NCI-H1930 (cell line): ENCODE measurements at places on chromosomes 1 and 21.
A peak's percentile ranks its signal among the peaks of the same experiment; 100 is the strongest.

DNA sequence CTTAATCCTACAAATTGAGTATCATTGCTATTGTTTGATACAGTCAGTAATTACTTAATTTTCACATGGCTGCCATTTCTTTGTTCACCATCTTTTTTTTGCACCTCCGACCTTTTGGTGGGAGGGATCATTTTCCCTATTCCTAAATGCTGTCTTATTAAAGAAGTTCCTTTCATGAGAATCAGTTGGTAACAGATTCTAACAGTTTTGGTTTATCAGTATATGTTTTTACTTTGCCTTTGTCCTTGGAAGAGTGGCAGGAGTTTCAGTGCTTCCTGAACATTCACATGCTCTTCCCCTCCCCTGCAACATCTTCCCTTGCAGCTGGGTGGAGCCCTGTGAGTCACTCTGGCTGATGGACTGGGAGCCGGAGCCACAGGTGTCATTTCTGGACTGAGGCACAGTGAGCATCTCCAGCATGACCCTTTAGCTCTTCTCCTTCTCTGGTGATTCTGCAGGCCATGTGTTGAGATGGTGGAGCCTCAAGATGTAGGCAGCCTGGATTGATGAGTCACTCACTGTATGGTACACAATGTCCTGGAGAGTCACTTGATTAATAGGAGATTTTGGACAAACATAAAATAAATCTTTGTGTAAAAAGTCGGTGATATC is 217.7 kb downstream of the URB2 start:
- peak; percentile 9 for DNase-seq

DNA sequence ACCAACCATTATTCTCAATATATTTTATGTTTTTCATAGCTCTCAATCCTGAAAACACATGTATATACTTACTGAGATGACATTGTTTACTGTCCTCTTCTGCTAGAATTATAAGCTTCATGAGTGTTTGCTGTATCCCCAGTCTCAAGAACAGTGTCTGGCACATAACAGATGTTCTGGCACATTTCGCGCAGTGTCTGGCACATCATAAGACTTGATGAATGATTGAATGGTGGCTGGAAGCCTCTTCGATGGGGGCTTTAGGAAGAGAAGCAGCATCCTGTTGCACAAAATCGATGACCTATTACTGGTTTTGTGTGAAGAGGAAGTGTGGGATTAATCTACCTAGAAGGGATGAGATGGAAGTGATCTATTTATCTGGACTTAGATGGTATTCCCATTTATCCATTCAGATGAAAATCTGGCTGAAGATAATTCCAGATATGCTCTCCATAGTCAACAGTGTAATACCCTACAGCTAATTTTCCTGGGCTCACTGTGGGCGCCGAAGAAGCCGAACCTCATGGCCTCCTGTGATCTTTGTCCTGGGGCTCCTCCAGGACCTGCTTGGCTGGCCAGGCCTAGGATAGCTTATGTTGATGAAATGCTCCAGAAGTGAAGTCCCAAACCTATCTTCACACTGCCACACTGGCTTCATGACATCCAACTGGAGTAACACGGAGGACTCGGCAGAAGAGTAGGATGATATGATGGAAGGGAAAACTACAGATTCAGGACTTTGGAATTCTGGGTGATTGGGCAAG is 26.5 kb downstream of the CD34 start:
- no peak for DNase-seq

GRCh38 chr1:44347280-44347679 is 7.8 kb downstream of the ERI3 start:
- no peak for DNase-seq

- DNase-seq, result no peak
Measured at GRCh38 chr1:19209439-19209989, 552 bp downstream of the UBR4 start.

- no peak for DNase-seq
Measured at GRCh38 chr1:228161362-228161761, 4.2 kb upstream of the IBA57 start.

DNA sequence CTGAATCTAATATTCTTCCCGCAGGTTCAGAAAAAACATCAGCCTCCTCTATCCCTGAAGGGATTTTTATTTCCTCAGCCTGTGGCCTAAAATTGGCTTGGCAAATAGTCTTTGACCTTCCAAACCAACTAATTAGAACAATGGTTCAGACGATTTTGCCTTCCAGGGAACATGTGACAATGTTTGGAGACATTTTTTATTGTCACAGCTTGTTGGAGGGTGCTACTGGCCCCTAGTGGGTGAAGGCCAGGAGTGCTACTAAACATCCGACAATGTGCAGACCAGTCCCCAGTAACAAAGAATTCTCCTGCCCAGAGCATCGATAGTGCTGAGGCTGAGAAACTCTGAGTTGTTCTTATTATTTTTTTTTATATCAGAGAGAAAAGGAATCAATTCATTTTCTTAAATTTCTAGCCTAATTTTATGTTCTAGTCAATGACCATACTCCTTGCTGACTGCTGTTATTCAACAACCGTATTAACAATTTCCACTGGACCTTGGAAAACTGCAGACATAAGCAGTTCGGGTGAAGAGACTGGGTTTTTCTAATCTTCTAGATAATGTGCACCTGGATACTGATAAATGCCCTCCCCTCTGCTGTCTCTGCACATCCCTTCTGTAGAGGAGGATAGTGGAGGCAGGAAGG is 280.7 kb downstream of the LMX1A start:
- no peak for DNase-seq
